ENCODE measurements at places on chromosomes 7 and 10.

GRCh38 chr10:125370578-125370977, 210.2 kb upstream of the CTBP2 start:
- no peaks in the 10 kb centered on the region for H3K36me3 ChIP-seq
- no peak for DNase-seq
- H3K4me1 ChIP-seq, result no peaks in the 10 kb centered on the region
- H3K27me3 ChIP-seq, result no peaks in the 10 kb centered on the region

- DNase-seq, result no peak
- no peak overlapping the region for H3K4me3 ChIP-seq
- no peak overlapping the region for H3K27ac ChIP-seq
Measured at GRCh38 chr10:13693783-13694700, 107.3 kb downstream of the PRPF18 start.

- H3K4me1 ChIP-seq, result peaks cover 9% of the 10 kb centered on the region
- H3K36me3 ChIP-seq, result no peaks in the 10 kb centered on the region
- DNase-seq, result no peak
- no peak overlapping the region for H3K4me3 ChIP-seq
Measured at GRCh38 chr10:102413806-102414561, 4.6 kb downstream of the PSD start.

DNA sequence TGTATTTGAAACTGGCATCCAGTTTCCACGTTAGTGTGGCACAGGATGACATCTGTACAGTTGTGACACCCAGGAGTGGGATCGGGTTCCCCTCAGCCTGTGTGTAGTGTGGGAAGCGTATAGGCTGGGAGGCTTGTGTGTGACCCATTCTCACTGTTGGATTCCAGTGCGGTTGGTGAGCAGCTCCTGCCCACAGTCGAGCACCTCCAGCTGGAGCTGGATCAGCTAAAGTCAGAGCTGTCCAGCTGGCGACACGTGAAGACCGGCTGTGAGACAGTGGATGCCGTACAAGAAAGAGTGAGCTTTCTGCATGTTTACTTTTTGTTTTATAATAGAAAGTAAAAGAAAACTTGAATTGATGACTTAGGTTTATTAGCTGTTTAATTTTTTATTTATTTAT, 18.7 kb upstream of the GET4 start:
- H3K4me3 ChIP-seq, result no peak overlapping the region
- H3K27ac ChIP-seq, result no peak overlapping the region
- DNase-seq, result no peak
- peaks cover 55% of the 10 kb centered on the region for H3K36me3 ChIP-seq
- no peaks in the 10 kb centered on the region for H3K4me1 ChIP-seq
- H3K27me3 ChIP-seq, result no peaks in the 10 kb centered on the region

GRCh38 chr10:88174391-88174790, 311.0 kb downstream of the PTEN start:
- no peaks in the 10 kb centered on the region for H3K4me1 ChIP-seq
- no peaks in the 10 kb centered on the region for H3K36me3 ChIP-seq
- no peak for DNase-seq
- H3K27ac ChIP-seq, result no peak overlapping the region
- no peak overlapping the region for H3K4me3 ChIP-seq
- H3K27me3 ChIP-seq, result no peaks in the 10 kb centered on the region

- H3K36me3 ChIP-seq, result no peaks in the 10 kb centered on the region
- H3K27ac ChIP-seq, result no peak overlapping the region
- H3K4me1 ChIP-seq, result no peaks in the 10 kb centered on the region
- no peak for DNase-seq
- no peak overlapping the region for H3K4me3 ChIP-seq
Measured at GRCh38 chr10:52348037-52348564, 34.0 kb downstream of the DKK1 start.

- no peaks in the 10 kb centered on the region for H3K36me3 ChIP-seq
- no peak overlapping the region for H3K27ac ChIP-seq
- no peaks in the 10 kb centered on the region for H3K4me1 ChIP-seq
- H3K4me3 ChIP-seq, result no peak overlapping the region
- H3K27me3 ChIP-seq, result no peaks in the 10 kb centered on the region
- no peak for DNase-seq
Measured at GRCh38 chr10:59847888-59848287, 58.5 kb downstream of the CCDC6 start.

GRCh38 chr10:28250358-28250757, 52.5 kb downstream of the MPP7 start:
- no peaks in the 10 kb centered on the region for H3K27me3 ChIP-seq
- no peak overlapping the region for H3K27ac ChIP-seq
- no peaks in the 10 kb centered on the region for H3K4me1 ChIP-seq
- H3K4me3 ChIP-seq, result no peak overlapping the region
- H3K36me3 ChIP-seq, result no peaks in the 10 kb centered on the region
- no peak for DNase-seq

DNA sequence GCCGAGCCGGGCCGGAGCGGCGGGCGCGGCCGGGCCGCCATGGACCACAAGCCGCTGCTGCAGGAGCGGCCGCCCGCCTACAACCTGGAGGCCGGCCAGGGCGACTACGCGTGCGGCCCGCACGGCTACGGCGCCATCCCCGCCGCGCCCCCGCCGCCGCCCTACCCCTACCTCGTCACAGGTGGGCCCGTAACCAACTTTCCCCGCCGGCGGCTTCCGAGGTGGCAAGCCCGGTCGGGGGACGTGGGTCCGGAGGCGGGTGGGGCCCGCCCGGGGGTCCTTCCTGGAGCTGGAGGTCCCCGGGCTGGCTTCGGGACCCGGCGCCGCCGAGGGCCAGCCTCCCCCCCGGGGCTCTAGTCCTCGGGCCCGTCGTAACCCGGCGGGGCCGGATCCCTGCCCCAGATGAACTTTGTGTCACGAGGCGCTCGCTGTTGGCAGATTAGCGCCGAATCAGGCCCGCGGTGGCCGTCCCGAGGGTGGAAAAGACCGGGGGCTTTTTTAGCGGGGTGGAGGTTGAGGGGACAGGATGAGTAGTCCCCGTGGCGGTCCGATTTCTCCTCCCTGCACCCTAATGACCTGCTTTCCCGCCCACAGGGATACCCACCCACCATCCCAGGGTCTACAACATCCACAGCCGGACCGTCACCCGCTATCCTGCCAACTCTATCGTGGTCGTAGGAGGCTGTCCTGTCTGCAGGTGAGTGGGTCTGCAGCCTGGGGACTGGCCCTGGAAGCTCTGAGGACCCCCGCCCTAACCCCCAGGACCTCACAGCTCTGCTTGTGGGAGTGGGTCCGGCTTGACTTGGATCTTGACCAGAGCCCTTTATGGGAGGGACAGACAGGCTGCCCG, 496 bp downstream of the BRI3 start:
- H3K4me1 ChIP-seq, result peaks cover 8% of the 10 kb centered on the region
- H3K36me3 ChIP-seq, result no peaks in the 10 kb centered on the region
- peak overlapping the region; percentile 84 for H3K4me3 ChIP-seq
- peak overlapping the region; percentile 27 for H3K27ac ChIP-seq
- no peak for DNase-seq
- H3K27me3 ChIP-seq, result no peaks in the 10 kb centered on the region

- H3K4me3 ChIP-seq, result no peak overlapping the region
- no peak overlapping the region for H3K27ac ChIP-seq
- no peaks in the 10 kb centered on the region for H3K4me1 ChIP-seq
Measured at GRCh38 chr10:35739998-35740397, 97.9 kb upstream of the FZD8 start.

DNA sequence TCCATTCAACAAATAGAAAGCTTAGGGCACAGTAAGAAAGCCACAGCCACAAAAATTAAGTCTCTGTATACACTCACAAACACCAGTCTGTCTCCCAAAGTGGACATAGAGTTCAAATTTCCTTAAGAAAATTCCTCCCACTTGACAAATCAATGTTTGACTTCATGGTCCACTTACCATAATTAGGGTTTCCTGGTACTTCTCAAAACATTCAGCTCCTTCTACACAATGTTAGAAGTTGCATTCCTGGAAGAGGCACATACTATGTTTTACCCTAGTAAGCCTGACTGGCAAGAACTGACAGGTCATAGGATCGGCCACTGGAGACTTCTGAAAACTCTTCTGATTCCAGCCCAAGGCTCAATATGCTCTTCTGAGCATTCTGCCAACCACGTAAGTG, 70.5 kb downstream of the CPXM2 start:
- DNase-seq, result no peak
- no peak overlapping the region for H3K27ac ChIP-seq
- H3K36me3 ChIP-seq, result no peaks in the 10 kb centered on the region
- no peaks in the 10 kb centered on the region for H3K27me3 ChIP-seq
- no peaks in the 10 kb centered on the region for H3K4me1 ChIP-seq

DNA sequence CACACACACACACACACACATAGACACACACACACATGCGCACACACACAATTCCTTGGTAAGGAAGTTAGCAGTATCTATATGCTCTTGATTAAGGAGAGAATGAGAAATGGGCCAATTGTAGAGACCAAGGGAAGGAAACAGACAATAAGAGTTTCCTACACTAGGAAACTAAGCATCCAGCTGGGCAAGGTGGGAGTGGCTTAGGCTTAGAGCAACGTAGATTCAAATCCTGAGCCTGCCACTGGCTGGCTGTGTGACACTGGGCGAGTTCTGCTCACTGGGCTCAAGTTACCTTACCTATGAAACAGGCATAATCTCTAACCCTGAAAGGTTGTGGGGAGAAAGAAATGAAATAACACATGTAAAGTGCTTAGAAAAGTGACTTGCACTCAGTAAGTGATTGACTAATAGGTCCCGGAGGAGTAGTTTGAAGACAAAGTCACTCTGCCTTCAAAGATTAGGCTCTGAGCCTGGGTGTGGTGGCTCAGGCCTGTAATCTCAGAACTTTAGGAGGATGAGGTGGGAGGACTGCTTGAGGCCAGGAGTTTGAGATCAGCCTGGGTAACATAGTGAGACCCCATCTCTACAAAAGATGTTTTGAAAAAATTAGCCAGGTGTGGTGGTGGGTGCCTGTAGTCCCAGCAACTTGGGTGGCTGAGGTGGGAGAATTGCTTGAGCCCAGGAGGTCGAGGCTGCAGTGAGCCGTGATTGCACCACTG, 701.4 kb downstream of the PARD3 start:
- no peak for DNase-seq
- H3K4me1 ChIP-seq, result no peaks in the 10 kb centered on the region
- no peaks in the 10 kb centered on the region for H3K27me3 ChIP-seq
- no peak overlapping the region for H3K27ac ChIP-seq
- no peaks in the 10 kb centered on the region for H3K36me3 ChIP-seq
- H3K4me3 ChIP-seq, result no peak overlapping the region

DNA sequence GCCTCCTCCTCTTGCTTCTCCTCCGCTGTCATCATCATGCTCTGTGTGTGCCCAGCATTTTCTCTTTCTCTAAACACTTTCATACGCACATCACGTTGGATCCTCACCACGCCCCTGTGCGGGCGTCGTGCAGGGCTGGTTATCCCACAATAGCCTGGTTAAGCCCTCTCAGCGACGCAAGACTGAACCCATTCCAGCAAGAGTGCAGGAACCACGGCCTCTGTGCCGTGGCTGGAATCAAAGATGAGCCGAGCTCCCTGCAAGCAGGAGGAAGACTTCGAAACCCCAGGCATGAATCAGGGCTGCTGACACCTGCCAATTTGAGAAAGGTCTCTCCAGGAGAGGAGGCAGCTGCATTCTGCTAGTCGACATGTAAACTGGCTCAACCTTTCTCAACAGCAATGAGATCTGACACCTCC, 74.8 kb upstream of the FOXK1 start:
- H3K36me3 ChIP-seq, result no peaks in the 10 kb centered on the region
- no peak overlapping the region for H3K4me3 ChIP-seq
- H3K27ac ChIP-seq, result no peak overlapping the region
- no peaks in the 10 kb centered on the region for H3K27me3 ChIP-seq

DNA sequence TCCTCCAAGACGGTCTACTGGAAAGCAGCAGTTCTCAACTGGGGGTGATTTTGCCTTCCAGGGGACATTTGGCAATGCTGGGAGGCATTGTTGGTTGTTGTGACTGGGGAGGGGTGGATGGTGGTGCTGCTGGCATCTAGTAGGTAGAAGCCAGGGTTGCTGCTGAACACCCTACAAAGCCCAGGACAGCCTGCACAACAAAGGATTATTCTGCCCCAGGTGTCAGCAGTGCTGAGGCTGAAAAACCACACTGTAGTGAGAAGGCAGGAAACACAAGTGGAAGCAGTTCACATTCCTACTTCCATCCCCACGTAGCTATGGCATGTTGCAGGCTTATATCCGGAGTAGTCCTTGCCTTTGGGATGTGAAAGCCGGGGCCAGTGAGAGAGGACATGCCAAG, 86.9 kb downstream of the AOAH start:
- no peaks in the 10 kb centered on the region for H3K36me3 ChIP-seq
- H3K4me1 ChIP-seq, result no peaks in the 10 kb centered on the region
- H3K27me3 ChIP-seq, result no peaks in the 10 kb centered on the region
- no peak overlapping the region for H3K4me3 ChIP-seq
- DNase-seq, result no peak

DNA sequence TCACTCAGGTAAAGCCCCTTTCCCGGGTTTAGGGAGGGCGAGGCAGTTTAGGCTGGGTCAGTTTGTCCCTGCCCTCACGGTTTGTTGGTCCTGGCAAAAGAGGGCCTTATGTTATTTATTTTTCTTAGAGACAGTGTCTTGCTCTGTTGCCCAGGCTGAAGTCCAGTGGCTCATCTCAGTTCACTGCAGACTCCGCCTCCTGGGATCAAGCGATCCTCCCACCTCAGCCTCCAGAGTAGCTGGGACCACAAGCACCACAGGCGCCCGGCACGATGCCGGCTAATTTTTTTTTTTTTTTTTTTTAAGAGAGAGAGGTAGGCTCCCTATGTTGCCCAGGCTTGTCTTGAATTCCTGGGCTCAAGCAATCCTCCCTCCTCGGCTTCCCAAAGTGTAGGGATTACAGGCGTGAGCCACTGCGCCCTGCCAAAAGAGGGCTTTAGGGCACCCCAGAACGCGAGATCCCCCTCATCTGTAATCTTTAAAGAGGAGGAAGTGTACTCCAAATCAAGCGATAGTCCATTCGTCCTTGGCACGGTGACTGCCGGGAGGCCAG, 626 bp upstream of the BMS1 start:
- H3K36me3 ChIP-seq, result peaks cover 2% of the 10 kb centered on the region
- H3K4me1 ChIP-seq, result no peaks in the 10 kb centered on the region
- H3K27me3 ChIP-seq, result no peaks in the 10 kb centered on the region
- H3K27ac ChIP-seq, result peak overlapping the region; percentile 87
- DNase-seq, result no peak

- H3K27ac ChIP-seq, result peak overlapping the region; percentile 96
- DNase-seq, result peak; percentile 95
- H3K4me1 ChIP-seq, result peaks cover 36% of the 10 kb centered on the region
- H3K4me3 ChIP-seq, result peak overlapping the region; percentile 43
- no peaks in the 10 kb centered on the region for H3K36me3 ChIP-seq
- no peaks in the 10 kb centered on the region for H3K27me3 ChIP-seq
Measured at GRCh38 chr7:129122751-129123509, 21.6 kb upstream of the TSPAN33 start.

GRCh38 chr7:7257899-7258692, 75.8 kb downstream of the C1GALT1 start:
- no peaks in the 10 kb centered on the region for H3K36me3 ChIP-seq
- peaks cover 20% of the 10 kb centered on the region for H3K4me1 ChIP-seq
- peak overlapping the region; percentile 47 for H3K4me3 ChIP-seq

GRCh38 chr10:69086001-69086509, 1.8 kb upstream of the SRGN start:
- DNase-seq, result no peak
- peak overlapping the region; percentile 47 for H3K27ac ChIP-seq
- peak overlapping the region; percentile 18 for H3K4me3 ChIP-seq
- H3K4me1 ChIP-seq, result peaks cover 18% of the 10 kb centered on the region
- no peaks in the 10 kb centered on the region for H3K36me3 ChIP-seq
